ENCODE measurements at places on chromosomes 16 and 17. TPM values are rescaled to one million over a fixed set of nuclear protein-coding genes. Genes with fewer than 3 reads are reported as not detected.

- H3K27ac ChIP-seq: no peak overlapping the region
- no peaks in the 10 kb centered on the region for H3K27me3 ChIP-seq
- H3K4me1 ChIP-seq: no peaks in the 10 kb centered on the region
- H3K36me3 ChIP-seq: peaks cover 12% of the 10 kb centered on the region
- peak; percentile 54 for DNase-seq
Measured at GRCh38 chr17:59914274-59914854, 21.4 kb downstream of the RPS6KB1 start.

DNA sequence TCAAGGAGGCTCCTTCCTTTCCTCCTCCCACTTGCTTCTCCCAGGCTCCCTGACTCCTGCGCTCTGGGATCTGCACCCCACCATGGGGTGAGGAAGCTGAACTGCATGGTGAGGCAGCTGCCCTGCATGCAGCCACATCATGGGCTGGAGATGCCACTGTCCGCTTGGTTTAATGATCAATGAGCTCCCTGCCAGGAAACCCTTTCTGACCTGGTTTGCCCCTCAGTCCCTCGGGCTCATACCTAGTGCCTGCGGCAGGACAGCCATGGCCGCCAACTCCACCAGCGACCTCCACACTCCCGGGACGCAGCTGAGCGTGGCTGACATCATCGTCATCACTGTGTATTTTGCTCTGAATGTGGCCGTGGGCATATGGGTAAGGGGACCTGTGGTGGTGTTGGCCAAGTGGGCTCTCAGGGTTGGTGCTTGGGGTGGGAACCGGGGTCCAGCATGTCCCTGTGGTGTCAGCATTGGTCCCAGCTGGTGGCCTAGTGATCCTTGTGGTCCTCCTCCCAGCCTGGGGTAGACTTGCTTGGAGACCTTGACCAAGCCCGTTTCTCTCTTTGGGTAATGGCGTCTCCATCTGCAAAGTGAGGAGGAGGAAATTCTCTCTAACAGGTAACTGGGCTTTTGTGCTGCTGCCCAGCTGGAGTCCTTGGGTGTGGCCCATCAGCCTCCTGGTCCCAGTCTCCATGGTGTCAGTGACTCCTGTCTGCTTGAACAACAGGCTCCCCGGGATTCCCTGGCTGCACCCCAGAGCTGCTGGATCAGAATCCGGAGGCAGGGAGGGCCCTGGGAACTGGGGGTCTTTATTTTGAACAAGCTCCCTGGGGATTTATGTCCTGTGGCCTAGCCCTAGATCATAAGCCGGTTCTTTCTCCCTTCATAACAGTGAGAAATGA lies at the start of gene SLC5A10:
Gene SLC5A10, plus strand, starts transcription at position 225 of the 902 bp plus-strand sequence. Its CDS starts 41 bp downstream, at position 266.
- no peaks in the 10 kb centered on the region for H3K4me1 ChIP-seq
- H3K27me3 ChIP-seq: peaks cover 38% of the 10 kb centered on the region
- H3K4me3 ChIP-seq: no peak within 1 kb of the TSS
- no peak for DNase-seq
- no peak within 1 kb of the TSS for H3K27ac ChIP-seq

- peak; percentile 74 for DNase-seq
- H3K4me3 ChIP-seq: no peak overlapping the region
- H3K4me1 ChIP-seq: peaks cover 24% of the 10 kb centered on the region
Measured at GRCh38 chr17:7045492-7046126, 1.7 kb upstream of the SLC16A11 start.

DNA sequence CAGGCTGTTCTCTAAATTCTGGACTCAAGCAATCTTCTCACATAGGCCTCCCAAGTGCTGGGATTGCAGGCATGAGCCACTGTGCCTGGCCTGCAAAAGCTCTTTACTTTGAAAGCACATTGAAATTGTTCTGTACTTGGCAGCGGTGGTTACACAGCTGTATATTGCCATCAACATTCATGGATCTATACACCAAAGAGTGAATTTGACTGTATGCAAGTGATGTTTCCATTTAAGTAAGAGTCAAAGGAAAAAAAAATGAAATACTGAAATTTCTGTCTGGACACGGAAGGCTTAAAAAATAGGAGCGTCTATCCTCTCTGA lies 450.6 kb upstream of the PSMD7 start:
- no peak overlapping the region for H3K4me3 ChIP-seq
- H3K27me3 ChIP-seq: peaks cover 3% of the 10 kb centered on the region
- no peaks in the 10 kb centered on the region for H3K4me1 ChIP-seq
- DNase-seq: no peak
- no peaks in the 10 kb centered on the region for H3K36me3 ChIP-seq

- DNase-seq: peak; percentile 65
- no peaks in the 10 kb centered on the region for H3K4me1 ChIP-seq
- H3K36me3 ChIP-seq: peaks cover 14% of the 10 kb centered on the region
- peak overlapping the region; percentile 3 for H3K4me3 ChIP-seq
Measured at GRCh38 chr17:64081802-64082799, 47.8 kb downstream of the ERN1 start.

DNA sequence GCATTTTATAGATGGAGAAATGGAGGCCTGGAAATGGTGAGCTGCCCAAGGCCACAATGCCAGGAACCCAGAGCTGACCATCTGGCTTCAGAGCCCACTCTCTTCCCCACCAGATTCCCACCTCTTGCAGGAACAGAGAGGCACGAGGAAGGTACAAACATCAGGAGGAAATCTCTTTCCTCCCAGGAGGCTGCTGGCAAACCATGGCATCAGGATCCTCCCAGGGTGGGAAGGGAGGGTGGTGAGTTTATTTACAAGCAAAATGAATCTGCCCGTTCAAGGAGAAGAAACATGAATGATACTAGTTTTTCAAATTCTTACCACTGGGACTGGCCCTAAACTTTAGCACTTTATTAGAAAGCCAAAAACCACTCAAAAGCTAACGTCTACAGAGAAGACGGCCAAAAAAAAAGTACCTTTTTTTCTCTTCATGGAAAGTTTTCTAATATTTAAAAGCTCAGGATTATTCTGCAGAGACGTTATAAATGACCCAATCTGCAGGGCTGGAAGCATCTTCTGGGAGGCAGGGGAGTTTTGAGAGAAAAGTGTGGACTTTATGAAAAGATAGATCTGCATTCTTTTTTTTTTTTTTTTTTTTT lies 79.1 kb downstream of the NXN start:
- DNase-seq: no peak
- 0 out of 2 replicates have a peak, but pooled peaks cover 12% of the 10 kb centered on the region for H3K36me3 ChIP-seq
- no peak overlapping the region for H3K4me3 ChIP-seq
- peaks cover 76% of the 10 kb centered on the region for H3K4me1 ChIP-seq
- peak overlapping the region; percentile 64 for H3K27ac ChIP-seq
- peaks cover 4% of the 10 kb centered on the region for H3K27me3 ChIP-seq

DNA sequence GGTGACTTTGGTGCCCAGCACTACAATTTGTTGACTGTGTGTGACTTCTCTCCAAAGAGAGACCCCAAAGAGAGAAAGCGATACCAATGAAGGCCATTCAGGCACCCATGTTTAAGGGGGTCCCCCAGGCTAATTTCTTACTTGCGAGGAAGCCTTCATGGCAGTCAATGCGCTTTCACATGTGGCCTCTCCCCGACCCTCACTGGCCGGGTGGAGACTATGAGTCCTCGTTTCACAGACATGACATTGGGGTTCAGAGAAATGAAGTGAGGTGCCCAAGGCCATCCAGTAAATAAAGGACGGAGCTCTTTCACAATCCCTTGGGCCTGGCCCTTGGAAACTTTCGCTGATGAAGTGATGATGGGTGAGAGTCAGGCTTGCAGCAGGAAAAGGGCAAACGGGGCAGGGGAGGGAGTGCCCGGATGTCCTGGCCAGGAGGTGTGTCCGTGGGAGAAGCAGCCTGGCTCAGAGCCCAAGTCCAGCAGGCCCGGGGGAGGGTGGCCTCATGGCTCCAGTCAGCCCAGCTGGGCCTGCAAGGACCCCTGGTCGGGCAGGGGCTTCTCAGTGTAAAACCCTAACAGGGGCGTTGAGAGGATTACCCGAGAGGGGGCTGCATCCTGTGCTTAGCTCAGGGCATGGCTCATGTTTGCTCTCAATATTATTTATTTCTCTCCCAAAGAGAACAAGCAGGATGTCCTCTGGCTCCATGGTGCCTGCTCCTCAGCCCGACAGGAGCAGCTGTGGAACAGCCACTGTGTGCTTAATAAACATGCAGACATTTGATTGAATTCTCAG lies 14.7 kb downstream of the TBX2 start:
- peaks cover 42% of the 10 kb centered on the region for H3K4me1 ChIP-seq
- H3K27ac ChIP-seq: peak overlapping the region; percentile 43
- H3K27me3 ChIP-seq: peaks cover 19% of the 10 kb centered on the region
- no peaks in the 10 kb centered on the region for H3K36me3 ChIP-seq

DNA sequence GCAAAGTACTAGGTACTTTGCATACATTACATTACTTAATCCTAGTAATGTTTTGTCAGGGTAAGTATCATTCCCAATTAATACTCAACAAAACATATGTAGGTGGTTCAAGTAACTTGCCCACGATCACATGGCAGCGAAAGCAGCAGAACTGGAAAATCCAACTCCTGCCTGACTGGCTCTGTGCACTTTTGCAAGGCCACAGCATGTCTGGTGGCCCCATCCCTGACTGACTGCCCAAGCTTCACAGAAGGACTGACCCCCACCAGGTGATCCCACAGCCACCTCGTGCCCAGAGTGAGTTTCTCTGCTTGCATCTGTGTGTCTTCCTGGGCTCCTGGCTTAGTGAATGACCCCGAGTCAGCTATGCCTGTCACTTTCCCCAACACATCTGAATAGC lies 11.4 kb downstream of the CNP start:
- peaks cover 9% of the 10 kb centered on the region for H3K27me3 ChIP-seq
- H3K4me1 ChIP-seq: peaks cover 28% of the 10 kb centered on the region
- no peak for DNase-seq
- peak overlapping the region; percentile 30 for H3K27ac ChIP-seq
- H3K4me3 ChIP-seq: no peak overlapping the region

GRCh38 chr17:39240631-39241030 lies 14.9 kb upstream of the STAC2 start:
- no peak overlapping the region for H3K27ac ChIP-seq
- H3K4me3 ChIP-seq: no peak overlapping the region
- H3K36me3 ChIP-seq: no peaks in the 10 kb centered on the region
- peaks cover 6% of the 10 kb centered on the region for H3K4me1 ChIP-seq

DNA sequence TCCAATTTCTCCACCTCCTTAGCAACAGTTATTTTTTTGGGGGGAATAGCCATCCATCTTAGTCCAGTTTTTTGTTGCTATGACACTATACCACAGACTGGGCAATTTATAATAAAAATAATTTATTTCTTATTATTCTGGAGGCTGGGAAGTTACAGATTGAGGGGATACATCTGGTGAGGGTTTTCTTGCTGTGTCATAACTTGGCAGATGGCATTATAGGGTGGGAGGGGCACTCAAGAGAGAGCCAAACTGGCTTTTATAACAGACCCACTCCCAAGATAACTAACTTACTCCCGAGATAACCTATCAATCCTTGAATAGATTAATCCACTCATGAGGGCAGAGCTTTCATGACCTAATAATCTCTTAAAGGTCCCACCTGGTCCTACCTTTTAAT lies 84.2 kb downstream of the ABCA8 start:
- H3K36me3 ChIP-seq: no peaks in the 10 kb centered on the region
- no peak overlapping the region for H3K4me3 ChIP-seq
- H3K4me1 ChIP-seq: no peaks in the 10 kb centered on the region
- H3K27me3 ChIP-seq: no peaks in the 10 kb centered on the region
- H3K27ac ChIP-seq: no peak overlapping the region
- no peak for DNase-seq

DNA sequence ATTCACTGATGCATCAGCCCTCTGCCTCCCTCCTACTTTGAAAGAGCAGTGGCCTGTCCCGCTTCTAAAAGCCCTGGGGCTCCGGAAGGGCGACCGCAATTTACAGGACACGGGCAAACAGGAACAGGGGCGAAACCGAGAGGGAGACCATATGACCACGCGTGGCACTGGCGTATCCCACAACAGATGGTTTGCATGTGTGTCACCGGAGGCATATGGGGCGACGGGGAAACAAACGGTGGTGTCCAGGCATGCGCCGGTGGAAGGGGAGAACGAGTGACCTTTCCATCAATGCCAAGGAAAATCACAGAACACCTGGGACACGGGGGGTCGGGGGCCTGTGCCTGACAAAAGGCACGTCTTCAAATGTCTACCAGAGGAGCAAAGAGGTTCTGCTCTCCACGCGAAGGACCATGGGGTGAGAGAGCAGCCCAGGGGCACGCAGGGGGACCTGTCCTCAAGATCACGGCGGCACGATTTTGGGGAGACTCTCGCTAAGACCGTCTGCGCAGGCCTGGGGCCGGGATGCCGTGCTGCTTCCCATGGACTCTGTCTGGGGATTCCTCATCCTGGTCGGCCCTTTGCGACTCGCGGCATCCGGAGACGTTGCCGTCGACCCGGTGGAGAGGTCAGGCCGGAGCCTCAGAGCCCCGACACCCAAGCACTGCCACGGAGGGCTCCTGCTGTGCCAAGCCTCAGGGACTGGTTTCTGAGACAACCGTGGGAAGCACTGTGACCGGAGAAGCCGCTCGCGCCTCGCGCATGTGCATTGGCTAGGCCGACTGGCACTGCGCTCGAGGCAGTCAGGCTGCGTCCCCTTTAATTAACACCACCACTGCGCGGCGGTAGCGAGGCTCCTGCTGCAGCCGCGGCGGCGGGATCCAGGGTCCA lies 12.8 kb upstream of the KCNJ18 start:
- DNase-seq: no peak
- no peak overlapping the region for H3K4me3 ChIP-seq
- peaks cover 7% of the 10 kb centered on the region for H3K27me3 ChIP-seq
- H3K4me1 ChIP-seq: no peaks in the 10 kb centered on the region

GRCh38 chr17:45984368-45984767 lies 14.7 kb upstream of the STH start:
- no peak overlapping the region for H3K4me3 ChIP-seq
- peaks cover 23% of the 10 kb centered on the region for H3K27me3 ChIP-seq
- DNase-seq: no peak
- no peaks in the 10 kb centered on the region for H3K36me3 ChIP-seq

DNA sequence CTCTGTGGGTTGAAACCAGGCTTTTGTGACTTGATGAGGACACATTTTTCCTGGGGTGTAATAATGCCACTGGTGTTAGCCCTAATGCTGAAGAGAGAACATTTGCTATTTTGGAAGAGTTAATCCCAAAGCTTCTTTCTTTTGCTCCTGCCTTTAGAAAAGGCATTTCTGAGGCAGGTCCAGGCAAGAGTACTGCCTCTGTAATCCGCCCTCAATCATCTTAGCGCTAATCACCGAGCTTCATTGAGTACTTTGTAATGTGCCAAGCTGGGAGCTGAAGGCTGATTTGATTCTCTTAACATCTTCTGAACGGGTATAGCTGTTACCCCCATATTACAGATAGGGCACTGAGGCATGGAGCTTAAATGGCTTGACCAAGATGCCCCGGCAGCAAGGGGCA lies 60.3 kb downstream of the AKAP1 start:
- H3K27ac ChIP-seq: no peak overlapping the region
- H3K4me1 ChIP-seq: peaks cover 5% of the 10 kb centered on the region
- H3K4me3 ChIP-seq: no peak overlapping the region
- peaks cover 7% of the 10 kb centered on the region for H3K36me3 ChIP-seq
- DNase-seq: no peak
- H3K27me3 ChIP-seq: peaks cover 32% of the 10 kb centered on the region

CACNG5 gene
- total RNA-seq: not detected

TMEM88 gene
- total RNA-seq: 0.68 TPM

TP53TG3F gene
- not detected for total RNA-seq

RIPOR1 gene
- total RNA-seq: 90.1 TPM

TBC1D3E gene
- not detected for total RNA-seq

SULT1A1 gene
- 0.33 TPM for total RNA-seq

CHAD gene
- total RNA-seq: not detected

IRF8 gene
- not detected for total RNA-seq
